Choroid plexus epithelial cell (primary cell): ENCODE measurements at places on chromosomes 1 and 21.

DNA sequence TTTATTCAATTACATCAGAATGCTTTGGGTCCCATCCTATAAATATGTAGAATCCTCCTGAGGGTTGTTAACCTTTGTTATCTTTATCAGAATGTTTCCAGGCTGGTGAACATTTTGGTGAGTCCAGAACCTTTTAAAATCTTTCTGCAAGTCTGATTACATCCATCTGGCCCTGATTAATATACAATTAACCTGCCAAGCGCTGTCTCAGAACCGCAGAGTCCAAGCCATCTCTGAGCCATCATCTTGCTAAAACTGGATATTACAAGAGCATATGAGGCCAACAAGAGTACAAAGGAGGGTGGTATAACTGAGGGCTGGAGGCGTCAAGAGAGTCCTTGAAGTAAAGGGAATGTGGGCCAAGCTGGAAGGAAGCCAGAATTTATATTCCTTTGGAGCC, 88.6 kb upstream of the ZC3H11B start:
- no peak for DNase-seq

GRCh38 chr1:196255762-196256161, 352.5 kb downstream of the KCNT2 start:
- no peak for DNase-seq

- DNase-seq: peak; percentile 10
Measured at GRCh38 chr1:215957663-215958062, 390.6 kb downstream of the KCTD3 start.

GRCh38 chr21:39288987-39289386, 24.4 kb downstream of the BRWD1 start:
- DNase-seq: peak; percentile 4

DNA sequence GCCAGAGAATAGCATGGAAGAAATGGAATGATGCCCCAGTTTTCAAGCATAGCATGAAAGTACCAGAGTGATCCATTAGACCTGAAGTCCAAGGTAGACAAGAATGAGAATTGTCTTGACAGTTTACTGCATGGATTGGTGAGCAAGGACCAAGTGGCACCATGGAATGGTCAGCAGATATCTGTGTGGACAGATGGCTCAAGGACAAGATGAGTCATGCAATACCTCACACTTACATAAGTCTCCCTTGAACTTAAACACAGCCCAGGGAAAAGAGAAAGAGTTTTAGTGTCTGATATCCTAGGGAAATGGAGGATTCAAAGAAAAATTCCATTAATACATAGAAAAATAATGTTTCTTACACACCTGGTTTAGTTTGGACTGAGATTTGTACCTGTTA, 195.2 kb downstream of the MRPL39 start:
- DNase-seq: peak; percentile 11

GRCh38 chr1:218488531-218488930, 143.4 kb downstream of the TGFB2 start:
- DNase-seq: no peak

DNA sequence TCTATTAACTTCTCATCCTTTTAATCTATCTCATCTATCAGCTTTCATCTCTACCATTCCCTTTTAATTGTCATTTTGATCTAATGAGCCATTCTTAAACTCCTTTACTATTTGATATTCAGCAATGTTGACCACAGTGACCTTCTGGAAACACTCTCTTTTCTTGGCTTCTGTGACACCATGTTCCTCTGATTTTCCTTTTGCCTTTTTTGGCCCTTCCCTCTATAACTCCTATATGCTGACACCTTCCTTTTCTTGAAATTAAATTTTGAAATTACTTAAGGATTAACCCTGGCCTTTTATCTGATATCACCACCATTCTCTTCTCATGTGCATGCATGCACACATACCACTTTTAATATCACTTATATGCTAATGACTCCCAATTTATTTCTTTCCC, 41.2 kb upstream of the SAMSN1 start:
- DNase-seq: no peak

DNA sequence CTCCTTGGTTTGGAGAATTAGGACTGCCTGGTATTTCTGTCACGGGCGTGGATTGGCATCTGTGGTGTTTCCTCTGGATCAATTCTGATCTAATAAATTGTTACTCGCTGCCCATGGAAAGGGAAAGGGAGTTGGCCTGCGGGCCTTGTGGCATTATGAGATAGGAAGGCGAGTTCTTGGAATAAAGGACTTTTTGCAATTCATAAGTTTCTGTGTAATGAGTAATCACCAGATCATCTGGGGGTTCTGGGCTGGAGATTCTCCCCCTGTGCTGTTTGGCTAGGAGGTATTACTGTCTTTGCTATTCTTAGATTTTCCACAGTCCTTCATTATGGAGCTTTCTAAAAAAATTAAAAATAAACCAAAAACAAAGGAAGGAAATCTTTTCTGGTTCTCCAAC, 315.9 kb downstream of the CAMTA1 start:
- DNase-seq: no peak

DNA sequence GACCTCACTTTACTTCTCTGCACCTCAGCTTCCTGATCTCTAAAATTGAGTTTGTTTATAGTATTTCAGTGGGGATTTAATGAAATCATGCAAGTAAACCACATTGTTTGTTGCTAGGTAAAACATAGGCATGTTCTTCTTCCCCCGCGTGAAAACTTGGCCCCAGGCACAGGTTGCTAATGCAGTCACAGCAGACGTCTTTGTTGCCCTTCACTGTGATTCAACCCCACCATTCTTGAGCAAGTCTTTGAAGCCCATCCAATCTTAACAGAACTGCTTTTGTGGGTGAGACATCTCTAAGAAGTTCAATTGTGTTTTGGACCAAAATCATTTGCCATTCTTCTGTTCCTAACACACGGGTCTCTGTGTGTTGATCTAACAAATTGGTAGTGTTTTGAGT, 185.5 kb downstream of the ZNF281 start:
- peak; percentile 25 for DNase-seq

GRCh38 chr1:175499595-175500382, 243.6 kb downstream of the TNR start:
- DNase-seq: no peak

- no peak for DNase-seq
Measured at GRCh38 chr1:180288940-180289339, 58.9 kb downstream of the LHX4 start.
